GM06990 (cell line): ENCODE measurements at places on chromosomes 13 and 19.

GRCh38 chr19:7307590-7308218 lies 13.5 kb upstream of the INSR start:
- no peak for DNase-seq

- no peak for DNase-seq
Observed at GRCh38 chr19:22332924-22333323, 46.7 kb downstream of the ZNF729 start.

DNA sequence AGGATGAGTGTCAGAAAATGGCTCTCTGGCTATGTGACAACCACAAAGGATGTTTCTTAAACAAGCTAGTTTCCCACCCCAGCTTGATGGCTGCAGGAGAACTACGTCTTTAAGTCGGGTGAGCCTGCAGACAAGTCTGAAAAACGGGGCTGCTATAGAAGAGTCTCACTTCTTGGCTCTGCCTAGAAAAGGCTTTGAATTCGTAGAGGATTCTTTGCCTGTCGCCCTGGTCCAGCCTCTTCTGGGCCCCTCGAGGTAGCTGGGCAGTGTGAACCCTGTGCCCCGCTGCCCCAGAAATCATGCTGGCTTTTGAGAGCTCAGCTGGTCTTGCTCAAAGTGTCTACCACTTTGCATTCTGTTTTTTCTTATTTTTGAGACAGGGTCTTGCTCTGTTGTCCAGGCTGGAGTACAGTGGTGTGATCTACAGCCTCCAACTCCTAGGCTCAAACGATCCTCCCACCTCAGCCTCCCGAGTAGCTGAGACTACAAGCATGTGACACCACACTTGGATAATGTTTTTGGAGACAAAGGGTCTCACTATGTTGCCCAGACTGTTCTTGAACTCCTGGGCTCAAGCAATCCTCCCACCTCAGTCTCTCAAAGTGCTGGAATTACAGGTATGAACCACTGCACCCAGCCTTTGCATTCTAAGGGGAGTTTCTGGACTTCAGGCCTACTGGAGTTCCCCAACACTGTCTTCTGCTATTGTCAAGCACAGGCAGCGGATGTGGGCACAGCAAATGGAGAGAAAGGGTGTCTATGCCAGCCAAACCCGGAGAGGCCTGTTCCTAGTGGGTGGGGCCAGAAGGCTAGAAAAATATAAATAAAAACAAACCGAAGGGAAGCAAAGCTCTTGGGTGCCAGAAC lies 6.5 kb downstream of the CEBPA start:
- no peak for DNase-seq

GRCh38 chr13:49444524-49445395 lies 686 bp downstream of the SETDB2 start:
- peak; percentile 29 for DNase-seq

- no peak for DNase-seq
Observed at GRCh38 chr19:345320-345879, 804 bp upstream of the MIER2 start.

GRCh38 chr13:47415048-47415447 lies 518.2 kb upstream of the HTR2A start:
- DNase-seq, result no peak

DNA sequence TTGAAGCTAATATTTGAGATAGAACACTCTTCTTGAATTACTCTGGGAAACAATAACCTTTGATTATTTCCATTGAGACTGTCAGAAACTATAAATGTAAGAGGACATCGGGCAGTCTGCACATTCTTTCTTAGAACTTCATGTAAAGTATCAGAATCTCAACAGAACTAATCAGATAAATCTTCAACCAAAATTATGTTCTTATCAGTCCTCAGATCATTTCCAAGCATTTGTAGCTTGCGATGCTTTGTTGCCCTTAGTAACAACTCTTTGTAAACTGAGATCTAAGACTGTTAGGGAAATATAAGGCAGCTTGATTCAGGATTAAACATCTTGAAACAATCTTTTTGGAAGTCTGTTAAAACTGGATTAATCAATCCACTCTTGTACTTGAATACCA lies 70.3 kb downstream of the FNDC3A start:
- DNase-seq, result no peak

DNA sequence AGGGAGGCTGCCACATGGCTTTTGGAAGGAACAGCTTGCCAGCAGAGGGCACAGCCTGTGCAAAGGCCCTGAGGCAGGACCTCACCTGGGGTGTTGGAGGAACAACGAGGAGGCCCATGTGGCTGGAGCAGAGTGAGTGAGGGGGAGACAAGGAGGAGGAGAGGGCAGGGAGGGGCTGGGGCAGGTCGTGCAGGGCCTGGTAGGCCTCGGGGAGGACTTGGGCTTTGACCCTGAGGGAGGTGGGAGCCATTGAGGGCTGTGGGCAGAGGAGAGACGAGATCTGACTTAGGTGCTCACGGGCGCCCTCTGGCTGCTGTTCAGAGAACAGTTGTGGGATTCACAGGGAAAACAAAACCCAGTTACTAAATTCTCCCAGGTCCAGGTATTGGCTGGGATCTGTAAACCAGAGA lies 25.2 kb downstream of the ZNRF4 start:
- DNase-seq, result no peak

DNA sequence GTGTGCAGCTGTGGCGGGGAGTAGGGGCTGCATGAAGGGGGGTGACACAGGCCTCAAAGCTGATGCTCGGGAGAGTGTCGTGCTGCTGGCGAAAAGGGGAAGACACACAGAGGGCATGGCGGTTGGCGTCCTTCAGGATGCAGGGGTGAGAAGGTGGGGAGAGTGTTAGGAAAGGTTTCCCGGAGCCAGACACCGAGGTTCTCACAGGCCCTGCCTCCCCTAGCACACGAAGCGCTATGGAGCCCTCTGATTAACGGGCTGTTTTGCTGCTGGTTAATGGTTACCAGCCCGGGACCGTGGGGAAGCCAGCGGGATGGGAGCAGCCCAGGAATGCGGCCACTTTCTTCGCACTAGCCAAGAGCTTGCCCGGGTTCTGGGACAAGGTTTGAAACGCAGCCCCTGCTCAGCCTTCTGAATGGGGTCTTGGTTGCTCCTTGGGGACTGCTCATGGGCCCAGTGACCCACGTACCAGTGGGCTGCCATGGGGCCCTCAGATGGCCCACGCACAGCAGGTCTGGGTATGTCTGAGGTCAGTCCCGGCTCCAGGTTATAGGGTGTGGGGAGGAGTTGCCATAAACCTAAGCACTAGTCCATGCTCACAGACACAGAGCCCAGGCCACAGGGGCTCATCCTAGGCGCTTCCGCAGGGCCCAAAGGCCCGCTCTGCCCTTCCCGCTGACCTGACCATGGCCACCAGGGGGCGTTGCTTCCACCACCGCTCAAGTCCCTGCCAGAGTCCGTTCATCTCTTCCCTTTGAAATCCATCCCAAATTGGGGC lies 31.3 kb upstream of the ISYNA1 start:
- DNase-seq, result peak; percentile 58

GRCh38 chr13:40666933-40667621 lies 636 bp upstream of the FOXO1 start:
- DNase-seq, result no peak

GRCh38 chr13:33547035-33547434 lies 261.5 kb upstream of the STARD13 start:
- no peak for DNase-seq

DNA sequence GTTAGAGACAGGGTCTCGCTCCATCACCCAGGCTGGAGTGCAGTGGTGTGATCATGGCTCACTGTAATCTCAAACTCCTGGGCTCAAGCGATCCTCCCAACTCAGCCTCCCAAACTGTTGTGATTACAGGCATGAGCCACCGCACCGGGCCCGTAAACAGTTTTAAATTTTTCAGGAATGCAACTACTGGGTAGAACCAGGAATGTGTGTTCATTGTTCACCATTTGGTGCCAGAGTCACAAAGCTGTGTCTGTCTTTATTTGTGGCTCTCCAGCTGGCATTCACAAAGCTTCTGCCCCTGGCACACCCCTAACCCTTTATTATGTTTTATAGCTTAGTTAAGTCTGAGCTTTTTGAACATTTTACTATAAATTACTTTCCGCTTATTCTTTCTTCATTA lies 19.8 kb upstream of the ACP7 start:
- DNase-seq, result no peak

DNA sequence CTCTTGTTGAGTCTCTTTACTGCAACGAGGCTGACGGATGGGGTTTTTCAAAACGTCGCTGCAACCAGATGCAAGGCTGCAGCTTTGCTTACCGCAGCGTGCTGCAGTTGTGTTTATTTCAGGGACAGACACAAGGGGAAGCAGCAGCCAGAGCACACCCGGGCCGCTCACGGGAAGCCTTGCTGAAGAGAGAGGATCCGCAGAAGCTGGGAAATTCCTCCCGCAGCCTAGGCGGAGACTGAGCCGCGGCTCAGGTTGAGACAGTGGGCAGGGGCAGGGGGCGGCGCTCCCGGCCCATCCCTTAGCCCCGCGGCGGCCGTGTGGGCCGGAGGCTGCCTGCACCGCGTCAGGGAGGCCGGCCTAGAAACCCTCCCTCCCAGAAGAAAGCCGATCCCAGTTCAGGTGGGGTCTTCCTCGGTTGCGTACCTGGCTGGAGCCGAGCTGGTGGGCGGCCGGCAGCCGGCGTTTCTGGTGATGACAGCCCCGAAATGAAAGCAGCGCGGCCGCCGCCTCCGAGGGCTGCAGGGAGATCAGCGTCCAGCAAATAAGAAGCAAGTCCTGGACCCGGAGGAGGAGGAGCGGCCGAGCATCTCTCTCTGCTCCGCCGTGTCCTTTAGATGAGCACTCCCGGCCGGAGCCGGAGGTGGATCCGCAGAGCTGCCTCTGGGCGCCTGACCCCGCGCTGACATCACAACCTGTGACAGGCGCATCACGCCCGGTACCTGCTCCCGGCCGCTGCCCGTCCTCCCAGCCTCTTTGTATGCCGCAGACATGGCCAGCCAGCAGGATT lies at the start of gene FRY:
FRY (plus strand) TSS at position 750 of the 790 bp plus-strand sequence; CDS start at position 772, 22 bp downstream.
- peak; percentile 50 for DNase-seq

- no peak for DNase-seq
Observed at GRCh38 chr13:52925775-52926285, 77.4 kb upstream of the PCDH8 start.

- no peak for DNase-seq
Observed at GRCh38 chr19:46035986-46036743, 4.6 kb downstream of the IGFL4 start.

- DNase-seq, result no peak
Observed at GRCh38 chr13:100980171-100980570, 305.6 kb upstream of the TMTC4 start.

GRCh38 chr13:95603887-95604555 lies 40.5 kb downstream of the DZIP1 start:
- no peak for DNase-seq

- DNase-seq, result no peak
Observed at GRCh38 chr13:46317120-46317519, 69.9 kb downstream of the RUBCNL start.

GRCh38 chr19:6476155-6476895 lies 5.3 kb downstream of the DENND1C start:
- DNase-seq, result peak; percentile 63

DNA sequence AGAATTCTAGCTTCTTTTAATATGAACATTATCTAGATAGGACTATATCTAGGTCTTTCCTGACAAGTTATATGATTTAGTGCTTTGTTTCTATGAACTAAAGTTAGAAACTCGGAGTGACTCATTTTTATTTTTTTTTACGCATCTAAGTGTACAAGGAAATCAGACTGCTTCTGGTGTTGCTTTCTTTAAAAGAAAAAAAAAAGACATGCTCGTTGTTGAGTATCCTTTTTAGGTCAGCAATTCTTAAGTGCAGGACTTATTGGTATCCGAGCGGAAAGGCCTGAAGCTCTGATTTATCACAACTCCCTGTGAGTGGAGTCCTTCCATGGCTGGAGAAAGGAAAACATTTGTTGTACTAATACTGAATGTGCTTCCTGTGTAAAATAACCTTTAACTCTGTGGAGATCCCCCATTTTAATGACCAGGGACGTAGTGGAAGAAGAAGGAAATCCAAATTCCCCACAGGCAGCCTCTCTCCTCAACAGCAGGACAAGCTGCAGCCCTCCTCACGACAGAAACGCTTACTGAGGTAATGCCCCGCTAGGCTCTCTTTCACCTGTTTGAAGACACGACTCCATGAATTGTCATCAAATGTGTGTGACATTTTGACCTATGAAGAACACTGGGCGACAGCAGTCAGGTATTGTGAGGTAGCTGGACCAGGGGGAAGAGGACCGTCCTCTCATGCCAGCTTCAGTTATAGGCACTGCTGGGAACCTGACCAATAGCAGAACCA lies 17.9 kb upstream of the POMP start:
- no peak for DNase-seq

DNA sequence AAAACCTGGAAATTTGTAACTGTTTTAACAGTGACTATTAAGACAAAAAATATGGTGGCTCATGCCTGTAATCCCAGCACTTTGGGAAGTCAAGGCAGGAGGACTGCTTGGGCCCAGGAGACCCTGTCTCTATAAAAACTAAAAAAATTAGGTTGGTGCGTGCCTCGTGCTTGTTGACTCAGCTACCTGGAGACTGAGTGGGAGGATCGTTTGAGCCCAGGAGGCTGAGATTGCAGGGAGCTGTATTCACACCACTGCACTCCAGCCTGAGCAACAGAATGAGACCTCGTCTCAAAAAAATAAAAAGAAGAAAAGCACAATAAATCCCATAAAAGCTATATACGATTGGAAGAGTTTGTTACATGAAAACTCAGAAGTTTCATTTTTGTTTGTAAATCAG lies 23.7 kb downstream of the KLF5 start:
- no peak for DNase-seq

DNA sequence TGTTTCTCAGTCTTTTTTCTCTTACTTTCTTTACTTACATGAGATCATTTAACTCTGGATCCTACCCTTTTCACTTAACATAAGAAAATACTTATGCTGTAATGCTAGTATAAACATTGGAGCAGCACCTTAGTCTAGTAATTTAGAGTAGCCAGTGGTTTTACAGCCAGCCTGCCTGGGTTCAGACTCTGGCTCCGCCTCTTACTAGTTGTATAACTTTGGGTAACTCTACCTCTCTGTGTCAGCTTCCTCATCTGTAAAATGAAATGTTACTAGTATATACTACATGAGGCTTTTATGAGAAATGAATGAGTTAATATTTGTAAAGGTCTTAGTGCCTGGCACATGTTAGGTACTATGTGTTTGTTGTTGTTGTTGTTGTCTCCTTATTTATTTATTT lies 5.6 kb downstream of the CDADC1 start:
- DNase-seq, result no peak

- DNase-seq, result no peak
Observed at GRCh38 chr13:67259208-67259607, 29.1 kb upstream of the PCDH9 start.

GRCh38 chr13:38804536-38804935 lies 117.7 kb downstream of the FREM2 start:
- no peak for DNase-seq

DNA sequence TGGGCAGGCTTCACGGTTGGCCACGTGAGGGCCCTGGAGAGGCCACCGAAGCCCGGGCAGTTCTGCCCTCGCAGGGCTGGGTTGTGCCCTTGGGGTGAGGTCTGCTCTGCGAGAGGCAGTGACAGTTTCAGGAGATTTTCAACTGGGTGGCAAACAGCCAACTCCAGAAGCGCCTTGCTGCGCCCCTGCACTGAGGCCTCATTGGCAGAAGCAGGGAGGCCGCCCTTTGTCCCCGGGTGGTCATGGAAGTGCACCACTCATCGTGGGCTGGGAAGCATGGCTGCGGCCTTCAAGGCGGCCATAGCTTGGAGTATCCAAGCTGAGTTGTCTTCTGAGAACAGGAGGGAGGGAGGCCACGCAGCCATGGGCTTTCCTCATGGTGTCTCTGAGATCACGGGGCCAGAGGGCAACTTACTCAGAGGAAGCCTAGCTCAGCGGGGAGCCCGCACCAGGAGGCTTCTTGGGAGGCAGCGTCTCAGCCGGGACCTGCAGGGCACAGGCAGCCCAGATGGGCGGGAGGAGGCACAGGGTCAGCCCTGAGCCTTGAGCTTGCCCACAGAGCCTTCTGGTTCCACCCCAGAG lies 14.8 kb downstream of the PLEKHJ1 start:
- DNase-seq, result no peak

GRCh38 chr19:1449467-1450442 lies at the start of gene APC2:
Gene APC2 (plus strand): TSS chr19:1450121. CDS start chr19:1453002, 2,881 bp downstream.
- DNase-seq, result no peak
